ENCODE measurements at places on chromosomes 13 and 19.

DNA sequence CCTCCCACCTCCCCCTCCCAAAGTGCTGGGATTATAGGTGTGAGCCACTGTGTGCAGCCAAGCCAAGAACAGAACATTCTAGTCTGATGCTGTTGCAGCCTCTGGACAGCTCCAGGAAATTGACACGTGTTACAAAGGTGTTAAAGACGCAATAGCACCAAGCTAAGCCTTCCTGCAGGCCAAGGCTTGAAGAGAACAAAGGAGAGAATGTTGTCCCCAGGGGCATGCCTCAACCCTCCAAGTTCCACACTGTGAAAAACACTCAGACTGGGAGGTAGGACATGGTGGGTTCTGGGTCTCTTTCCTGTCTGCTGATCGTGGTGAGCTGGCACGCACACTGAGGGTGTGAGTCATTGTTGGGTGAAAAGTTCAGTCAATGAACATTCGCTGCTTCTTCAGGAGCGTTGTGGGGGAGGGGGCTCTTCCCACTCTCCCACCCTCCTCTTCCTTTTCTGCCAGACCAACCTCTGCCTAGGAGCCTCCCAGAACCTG is 5.3 kb upstream of the PTPRS start:
- no peak for DNase-seq

- no peak for DNase-seq
Observed at GRCh38 chr19:34172661-34173192, 423 bp downstream of the LSM14A start.

- DNase-seq: peak; percentile 47
Observed at GRCh38 chr13:30892966-30893365, 13.1 kb upstream of the MEDAG start.

DNA sequence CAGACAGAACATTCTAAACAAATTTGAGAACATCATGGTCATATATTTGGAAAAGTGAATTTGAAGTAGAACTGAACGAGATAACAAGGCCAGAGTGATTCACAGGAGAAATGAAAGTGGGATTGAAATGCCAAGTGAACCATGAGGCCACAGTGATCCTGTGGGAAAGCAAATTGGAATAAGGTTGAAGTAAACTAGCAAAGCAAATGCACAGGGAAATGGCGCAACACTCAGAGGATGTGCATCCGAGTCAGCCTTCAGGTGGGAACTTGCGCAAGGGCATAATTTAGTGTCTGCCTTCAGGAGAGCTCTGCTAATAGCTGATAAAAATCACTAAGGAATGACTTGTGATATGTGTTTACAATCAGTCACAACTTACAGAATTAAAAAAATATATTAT is 696.6 kb downstream of the LIG4 start:
- no peak for DNase-seq

- DNase-seq: no peak
Observed at GRCh38 chr13:31192306-31192705, 7.5 kb upstream of the B3GLCT start.

GRCh38 chr19:33214596-33214995 is 11.1 kb downstream of the SLC7A10 start:
- no peak for DNase-seq

- DNase-seq: no peak
Observed at GRCh38 chr13:76878043-76878442, 8.2 kb downstream of the KCTD12 start.

Measured in ovary (tissue), 10 donors.